CD4-positive, alpha-beta memory T cell (primary cell): ENCODE measurements at places on chromosomes 1 and 21. TPM values are rescaled to one million over a fixed set of nuclear protein-coding genes. Genes with fewer than 3 reads are reported as not detected.

Gene TDRD10
- not detected for polyA plus RNA-seq

Gene ANGPTL3
- not detected for polyA plus RNA-seq

DNA sequence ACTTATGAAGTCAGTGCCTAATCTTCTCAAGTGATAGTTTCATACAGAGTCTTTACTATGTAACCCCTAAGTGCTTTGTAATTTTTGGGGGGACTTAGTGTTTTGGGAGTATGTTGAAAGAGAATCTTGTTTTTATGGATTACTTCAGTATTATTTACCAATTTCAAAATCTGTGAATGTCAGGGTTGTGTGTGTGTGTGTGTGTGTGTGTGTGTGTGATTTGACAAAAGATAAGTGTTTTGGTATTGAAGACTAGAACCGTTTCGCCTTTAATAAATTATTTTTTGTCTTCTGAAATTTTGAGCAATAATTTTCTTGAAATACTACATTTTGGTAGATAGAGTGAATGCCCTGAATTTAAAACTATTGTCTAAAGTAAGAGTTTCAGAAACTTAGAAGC lies 5.8 kb downstream of the MAGI3 start:
- no peak for DNase-seq

DNA sequence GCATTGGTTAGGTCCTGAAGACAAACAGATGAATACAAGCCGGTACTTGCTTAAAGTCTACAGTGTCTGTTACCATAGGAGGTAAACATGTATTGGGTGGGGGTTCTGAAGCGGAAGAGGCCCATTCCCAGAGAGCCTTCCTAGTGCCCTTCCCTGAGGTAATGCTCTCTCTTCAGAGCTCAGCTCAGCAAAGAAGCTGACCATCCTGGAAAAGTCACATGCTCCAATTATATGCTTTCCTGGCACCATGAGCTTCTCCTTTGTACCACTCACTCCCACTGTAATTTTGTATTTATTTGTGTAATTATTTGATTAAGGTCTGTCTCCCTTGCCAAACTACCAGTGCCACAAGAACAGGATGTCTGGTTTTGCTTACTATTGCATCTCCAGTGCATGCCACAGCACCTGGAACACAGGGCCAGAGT lies 42.0 kb downstream of the RAB3B start:
- DNase-seq = no peak

- DNase-seq = no peak
Observed at GRCh38 chr1:216682752-216683151, 40.5 kb downstream of the ESRRG start.
